ENCODE measurements at places on chromosomes 16 and 17.

GRCh38 chr17:70017941-70018340 lies 57.1 kb upstream of the KCNJ16 start:
- no peak for DNase-seq

GRCh38 chr17:79117905-79118487 lies 43.4 kb downstream of the ENGASE start:
- DNase-seq = no peak

- DNase-seq = peak; percentile 53
These were observed 194.3 kb downstream of the CCDC182 start for GRCh38 chr17:57550668-57551315.

DNA sequence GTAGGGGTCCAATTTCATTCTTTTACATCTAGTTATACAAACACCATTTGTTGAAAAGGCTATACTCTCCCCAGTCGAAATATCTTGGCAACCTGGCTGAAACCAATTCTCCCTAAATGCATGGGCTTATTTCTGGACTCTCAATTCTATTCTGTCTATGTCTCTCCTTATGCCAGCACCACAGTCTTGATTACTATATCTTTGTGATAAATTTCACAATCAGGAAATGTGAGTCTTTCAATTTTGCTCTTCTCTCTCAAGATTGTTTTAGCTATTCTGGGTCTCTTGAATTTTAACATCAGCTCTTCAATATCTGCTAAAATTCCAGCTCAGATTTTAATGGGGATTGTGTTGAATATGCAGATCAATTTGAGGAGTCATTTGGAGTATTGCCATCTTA lies 5.9 kb upstream of the TRIM25 start:
- no peak for DNase-seq

DNA sequence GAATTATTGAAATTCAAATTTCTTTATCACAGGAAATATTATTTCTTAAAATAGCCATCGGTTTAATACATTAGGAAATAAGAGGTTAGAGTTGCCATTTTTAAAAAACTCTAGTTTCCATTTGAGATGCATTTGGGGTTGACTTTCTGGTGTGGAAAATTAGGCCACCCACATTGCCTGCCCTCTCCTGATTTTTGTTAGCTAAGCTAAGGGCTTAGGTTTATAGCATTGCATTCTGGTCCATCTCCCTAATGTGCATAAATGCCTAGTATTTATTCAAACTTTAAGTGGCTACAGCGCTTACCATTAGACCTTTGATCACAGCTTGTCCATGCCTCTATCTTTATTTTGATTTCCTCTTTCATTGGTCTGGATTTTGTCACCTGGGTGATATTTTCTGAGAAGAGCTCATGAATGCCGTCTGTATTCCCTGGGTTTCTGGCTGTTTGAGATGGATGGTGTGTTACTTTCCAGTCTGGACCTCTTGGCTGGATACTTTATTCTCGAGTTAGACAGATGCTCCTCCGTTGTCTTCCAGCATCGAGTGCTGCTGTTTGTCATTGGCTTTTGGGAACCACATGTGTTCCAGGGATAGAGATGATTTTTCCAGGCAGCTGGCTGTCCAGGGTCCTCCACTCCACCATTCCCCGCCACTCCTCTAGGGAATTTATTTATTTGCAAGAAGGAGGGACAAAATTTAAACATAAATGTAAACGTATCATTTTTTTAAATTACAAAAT lies 120.3 kb downstream of the KATNIP start:
- no peak for DNase-seq

DNA sequence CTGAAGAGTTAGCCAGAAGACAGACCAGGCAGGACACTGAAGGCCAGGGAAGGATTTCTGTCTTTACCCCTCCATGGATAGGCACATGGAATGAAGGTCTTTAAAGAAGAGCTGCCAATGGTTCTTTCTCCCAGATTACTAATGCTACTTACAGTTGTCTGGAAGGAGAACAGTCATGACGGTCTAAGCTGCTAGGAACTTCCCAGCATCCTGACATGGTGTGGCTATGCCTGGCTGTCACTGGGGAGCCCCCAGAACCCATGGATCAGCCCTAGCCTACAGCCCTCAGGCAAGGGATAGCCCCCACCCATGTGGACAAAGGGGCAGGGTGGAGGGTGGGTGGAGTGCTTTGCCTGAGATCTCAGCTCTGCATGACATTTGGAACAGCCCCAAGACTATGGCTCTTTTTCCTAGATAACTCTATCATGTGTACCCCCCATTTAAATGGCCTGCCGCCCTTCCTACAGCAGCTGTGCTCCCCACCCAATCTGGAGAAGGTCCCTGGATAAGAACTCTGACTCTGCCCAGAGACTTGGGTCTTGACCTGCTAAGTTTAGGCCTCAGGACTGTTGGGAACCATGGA lies 9.2 kb upstream of the KAT7 start:
- DNase-seq = no peak

- no peak for DNase-seq
These were observed 12.4 kb upstream of the TIMP2 start for GRCh38 chr17:78937561-78937960.

DNA sequence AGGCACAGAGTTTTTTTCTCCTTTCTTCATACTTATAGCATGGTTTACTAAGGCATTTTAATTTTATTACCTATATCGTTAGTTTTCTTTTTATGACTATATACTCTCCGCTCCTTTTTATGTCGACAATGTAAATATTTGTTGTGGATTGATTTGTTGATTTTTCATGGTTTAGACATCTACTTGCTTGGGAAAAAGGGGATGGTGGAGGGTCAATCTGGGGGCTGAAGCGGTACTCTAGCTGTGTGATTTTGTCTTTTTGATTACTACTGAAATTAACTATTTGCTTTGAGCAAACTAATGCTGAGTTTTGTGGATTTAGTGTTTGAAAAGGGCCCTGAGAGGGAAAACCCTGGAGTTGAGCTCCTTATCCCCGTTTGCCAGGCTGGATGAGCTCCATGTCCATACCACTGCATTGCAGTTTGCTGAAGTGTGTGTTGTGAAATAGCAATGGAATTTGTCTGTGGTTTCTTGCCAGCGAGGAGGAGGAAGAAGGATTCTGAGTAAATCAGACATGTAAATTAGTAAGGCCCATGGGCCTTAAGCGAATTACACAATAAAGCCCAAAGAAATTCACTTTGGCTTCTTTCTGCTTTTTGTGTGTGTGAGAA lies 72.0 kb downstream of the FTO start:
- no peak for DNase-seq

GRCh38 chr17:58329035-58329809 lies 627 bp upstream of the TSPOAP1 start:
- DNase-seq = no peak

DNA sequence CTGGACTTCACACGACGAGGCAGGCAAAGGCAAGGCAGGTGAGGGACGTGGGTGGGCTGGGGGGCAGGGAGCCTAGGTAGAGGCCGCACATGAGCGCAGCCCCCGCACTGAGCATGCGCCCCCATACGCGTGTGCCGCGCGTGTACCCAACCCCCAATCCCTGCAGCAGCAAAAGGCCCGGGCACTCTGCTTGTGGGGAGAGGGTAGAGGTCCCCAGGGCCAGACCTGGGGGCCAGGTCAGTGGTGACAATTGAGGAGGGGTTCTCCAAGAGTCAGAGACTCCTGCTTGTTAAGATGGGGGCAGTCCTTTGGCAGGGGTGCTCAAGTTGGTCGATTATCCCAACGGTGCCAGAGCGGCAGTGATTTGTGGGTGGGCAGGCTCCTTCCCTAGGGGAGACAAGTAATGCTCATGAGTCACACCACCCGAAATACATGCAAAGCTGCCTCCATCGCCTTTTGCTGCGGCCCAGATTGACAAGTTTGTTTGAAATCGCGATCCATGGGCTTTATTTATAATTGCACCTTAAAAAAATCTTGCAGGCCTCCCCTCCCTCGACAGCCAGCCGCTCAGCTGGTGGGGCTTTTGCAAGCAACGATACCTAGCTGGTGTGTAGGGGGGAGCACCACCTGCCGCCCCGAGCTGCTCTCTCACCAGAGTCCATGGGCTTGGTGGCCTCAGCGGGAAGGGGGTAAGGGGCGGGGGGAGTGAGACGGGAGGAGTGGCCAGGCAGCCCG lies 1.1 kb upstream of the GIT1 start:
- no peak for DNase-seq

- no peak for DNase-seq
These were observed 42.4 kb upstream of the MMP2 start for GRCh38 chr16:55436587-55436986.

DNA sequence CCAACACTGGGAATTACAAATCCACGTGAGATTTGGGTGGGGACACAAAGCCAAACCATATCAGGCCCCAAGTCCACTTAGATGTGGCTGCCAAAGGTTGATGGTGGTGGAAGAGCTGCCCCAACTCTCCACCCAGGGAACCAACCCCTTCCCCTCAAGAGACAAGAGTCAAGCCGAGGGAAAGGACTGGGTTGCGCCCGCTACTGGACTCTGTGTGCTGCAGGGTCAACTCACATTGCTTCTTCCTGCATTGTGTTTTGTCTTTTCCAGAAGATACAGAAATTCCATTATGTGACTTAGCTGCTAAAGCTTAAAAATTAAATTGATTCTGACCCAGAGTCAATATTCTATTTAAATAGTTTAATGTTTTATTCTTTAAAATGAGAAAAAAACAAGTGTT lies 58.5 kb downstream of the ADAMTS18 start:
- no peak for DNase-seq
